ENCODE measurements at places on chromosomes 2 and 18.

- DNase-seq, result no peak
Measured at GRCh38 chr2:23590241-23590869, 205.4 kb downstream of the KLHL29 start.

GRCh38 chr2:48600204-48600813, 17.3 kb upstream of the GTF2A1L start:
- DNase-seq, result peak; percentile 75

DNA sequence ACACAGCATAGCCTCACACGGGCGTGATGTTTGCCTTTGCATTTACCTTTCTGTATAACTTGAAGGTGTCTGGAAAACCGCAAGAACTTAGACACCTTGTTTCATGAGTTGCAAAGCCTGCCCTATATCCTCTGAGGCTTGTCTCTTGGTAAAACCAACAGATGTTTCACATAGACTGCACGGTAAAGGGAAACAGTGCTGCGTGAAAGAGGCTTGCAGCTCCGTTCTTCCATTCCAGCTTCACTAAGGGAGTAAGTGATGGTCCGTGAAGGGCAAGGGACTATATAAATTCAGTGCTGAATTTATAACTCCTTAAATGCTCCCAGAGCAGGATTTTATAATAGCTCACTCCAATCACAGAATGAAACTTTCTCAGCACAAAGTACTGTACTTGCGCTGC, 360.5 kb downstream of the SOX11 start:
- DNase-seq, result no peak

DNA sequence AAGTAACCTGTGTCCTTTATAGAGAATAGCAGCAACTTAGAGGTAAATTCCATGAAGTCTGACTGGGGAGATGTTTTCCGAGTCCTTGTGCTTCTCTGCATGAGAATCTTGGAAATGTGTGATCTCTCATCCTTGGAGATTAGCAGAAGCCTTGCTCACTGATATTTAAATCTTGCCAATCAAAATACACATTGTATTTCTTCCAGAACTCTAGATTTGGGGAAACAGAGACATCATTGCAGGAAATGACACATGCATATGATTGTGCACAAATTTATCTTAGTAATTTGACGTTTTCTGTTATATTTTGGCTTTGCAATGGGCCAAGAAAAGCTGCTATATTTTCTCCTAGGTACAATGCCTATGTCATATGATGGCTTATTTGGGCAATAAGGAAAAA, 182.6 kb downstream of the ZNF804A start:
- no peak for DNase-seq

- DNase-seq, result no peak
Measured at GRCh38 chr18:22345718-22346117, 72.0 kb downstream of the CTAGE1 start.

DNA sequence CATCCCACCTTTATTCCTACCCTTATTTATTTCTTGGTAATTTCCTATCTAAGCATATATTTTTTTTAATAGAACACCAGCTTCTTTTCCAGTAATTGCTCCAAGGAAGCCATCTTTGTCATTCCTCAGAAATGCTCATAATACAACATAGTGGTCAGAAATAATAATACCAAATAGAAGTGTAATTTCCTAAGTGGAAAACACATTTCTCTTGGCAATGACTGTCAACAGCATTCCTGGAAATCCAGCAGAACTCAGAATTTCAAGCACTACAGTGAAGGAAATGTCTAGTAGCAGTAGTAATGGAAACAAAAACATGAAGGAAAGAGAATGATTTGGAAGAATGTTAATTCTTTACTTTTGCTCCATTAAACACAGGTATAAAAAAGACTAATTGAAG, 56.6 kb downstream of the GDF7 start:
- DNase-seq, result no peak

GRCh38 chr2:166516712-166517303, 22.8 kb upstream of the SCN7A start:
- peak; percentile 2 for DNase-seq

GRCh38 chr2:46983065-46983801, 67.6 kb upstream of the MCFD2 start:
- DNase-seq, result no peak

DNA sequence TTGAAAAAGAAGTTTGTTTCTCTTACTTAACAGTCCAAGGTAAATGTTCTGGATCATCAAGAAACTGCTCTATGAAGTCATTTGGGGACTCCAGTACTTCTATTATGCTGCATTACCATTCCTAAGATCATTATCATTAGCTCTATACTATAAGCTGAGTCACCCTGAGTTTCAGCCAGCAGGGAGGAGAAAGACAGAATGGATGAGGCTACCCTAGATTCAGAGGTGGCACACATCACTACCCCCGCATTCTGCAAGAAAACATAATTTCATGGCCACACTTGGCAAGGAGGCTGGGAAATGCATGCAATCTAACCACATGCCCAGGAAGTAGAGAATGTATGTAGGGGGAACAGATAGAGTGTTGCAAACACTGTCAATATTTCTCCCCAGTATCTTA, 16.6 kb upstream of the LNPK start:
- DNase-seq, result no peak

GRCh38 chr2:181805228-181806038, 86.1 kb upstream of the ITPRID2 start:
- no peak for DNase-seq

GRCh38 chr18:57887543-57888383, 84.6 kb upstream of the ATP8B1 start:
- DNase-seq, result no peak

DNA sequence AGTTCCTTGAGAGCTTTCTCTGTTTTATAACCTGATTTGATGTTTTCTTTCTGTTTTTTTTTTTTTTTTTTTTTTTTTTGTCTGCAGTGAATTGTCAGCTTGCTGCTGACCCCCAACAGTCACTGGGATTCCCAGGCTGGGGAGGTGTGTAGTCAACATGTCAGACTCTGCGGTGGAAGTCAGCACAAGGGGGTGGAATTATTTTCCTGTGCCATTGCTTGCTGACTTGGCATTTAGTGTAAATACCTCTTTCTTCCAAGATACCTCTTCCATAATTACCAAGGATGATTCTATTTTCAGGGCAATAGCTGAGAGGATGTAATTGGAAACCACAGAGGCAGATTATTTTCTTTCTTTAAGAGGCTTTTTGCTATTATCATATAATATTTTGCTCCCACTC, 266.3 kb downstream of the CCDC85A start:
- no peak for DNase-seq

DNA sequence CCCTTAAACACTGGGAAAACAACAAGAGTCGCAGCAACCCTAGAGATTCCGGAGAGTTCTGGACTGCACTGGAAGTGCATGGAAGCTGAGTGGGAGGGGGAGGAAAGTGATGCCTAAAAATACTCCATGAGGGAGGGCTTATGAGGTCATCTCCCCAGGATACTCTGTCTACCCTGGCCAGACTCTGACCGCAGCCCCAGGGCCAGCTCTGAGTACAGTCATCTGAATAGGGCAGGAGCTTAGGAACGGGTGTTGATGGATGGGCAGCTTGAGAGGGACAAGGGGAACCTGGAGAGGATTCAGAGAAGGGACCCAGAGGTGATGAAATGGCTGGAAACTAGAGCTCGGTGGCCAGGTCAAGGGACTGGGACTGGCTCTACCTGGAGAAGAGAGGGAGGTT, 79.3 kb upstream of the IGFBP5 start:
- no peak for DNase-seq

- no peak for DNase-seq
Measured at GRCh38 chr2:46332686-46333281, 35.6 kb downstream of the EPAS1 start.

GRCh38 chr2:100268986-100269385, 53.3 kb downstream of the LONRF2 start:
- DNase-seq, result no peak

DNA sequence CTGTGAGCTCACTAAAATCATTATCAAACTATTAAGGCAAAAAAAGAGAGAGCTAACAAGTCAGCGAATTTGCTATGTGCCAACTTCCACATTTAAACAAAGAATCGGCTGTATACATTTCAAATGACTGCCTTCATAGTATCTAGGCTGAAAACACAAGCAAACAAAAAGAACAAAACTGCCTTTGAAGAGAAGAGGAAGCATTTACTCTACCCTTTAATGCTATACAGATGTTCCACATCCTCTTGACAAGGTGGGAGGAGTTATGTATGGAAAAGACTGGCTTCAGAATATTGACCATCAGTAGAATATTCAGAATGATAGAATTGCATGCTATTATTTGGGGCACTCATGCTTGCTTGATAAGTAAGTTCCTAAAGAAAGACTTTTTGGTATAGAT, 741.7 kb downstream of the PLCL1 start:
- no peak for DNase-seq

GRCh38 chr2:181685150-181685688, 4.9 kb upstream of the NEUROD1 start:
- DNase-seq, result no peak

DNA sequence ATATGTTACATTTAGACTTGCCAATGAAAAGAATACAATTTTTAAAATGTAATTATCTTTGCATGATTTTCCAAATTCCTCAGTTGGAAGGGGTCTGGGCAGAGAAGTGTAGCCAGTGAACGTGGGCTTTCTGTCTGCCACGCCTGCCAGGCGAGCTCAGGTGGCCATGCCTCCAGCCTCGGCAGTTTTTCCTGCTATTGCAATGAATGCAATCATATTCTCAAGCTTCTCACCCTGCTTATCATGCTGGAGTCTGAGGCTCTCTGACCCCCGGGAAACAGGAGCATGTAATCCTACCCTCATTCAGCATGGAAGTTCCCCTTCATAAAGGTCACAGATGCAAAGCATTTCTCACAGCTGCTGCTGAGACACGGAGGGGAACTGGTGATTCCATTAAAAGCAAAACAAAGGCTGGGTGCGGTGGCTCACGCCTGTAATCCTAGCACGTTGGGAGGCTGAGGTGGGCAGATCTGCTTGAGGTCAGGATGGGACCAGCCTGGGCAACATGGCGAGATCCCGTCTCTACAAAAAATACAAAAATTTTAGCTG, 154.8 kb downstream of the MBP start:
- DNase-seq, result no peak

GRCh38 chr2:240997141-240997855, 1.1 kb upstream of the SNED1 start:
- DNase-seq, result no peak

DNA sequence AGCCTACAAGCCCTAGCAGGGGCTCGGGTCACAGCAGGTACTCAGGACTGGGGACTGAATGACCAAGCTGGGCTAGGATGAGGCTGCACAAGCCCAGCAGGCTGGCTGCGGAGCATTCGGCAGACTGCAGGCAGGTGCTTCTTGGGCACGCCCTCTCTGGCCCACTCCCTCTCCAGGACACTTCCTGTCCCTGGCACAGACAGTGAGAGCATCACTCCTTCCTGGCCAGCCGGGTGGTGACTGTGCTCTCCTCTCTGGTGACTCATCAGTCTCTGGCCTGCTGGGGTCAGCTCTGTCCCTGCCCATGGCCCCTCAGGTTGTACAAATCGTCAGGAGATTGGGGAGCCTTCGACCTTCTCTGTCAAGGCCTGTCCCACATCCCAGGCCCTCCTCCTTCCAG, 22.5 kb downstream of the C1QL2 start:
- no peak for DNase-seq

GRCh38 chr18:2898186-2898640, 51.4 kb downstream of the EMILIN2 start:
- DNase-seq, result no peak

GRCh38 chr2:242020196-242021004, 150.9 kb downstream of the RTP5 start:
- no peak for DNase-seq

DNA sequence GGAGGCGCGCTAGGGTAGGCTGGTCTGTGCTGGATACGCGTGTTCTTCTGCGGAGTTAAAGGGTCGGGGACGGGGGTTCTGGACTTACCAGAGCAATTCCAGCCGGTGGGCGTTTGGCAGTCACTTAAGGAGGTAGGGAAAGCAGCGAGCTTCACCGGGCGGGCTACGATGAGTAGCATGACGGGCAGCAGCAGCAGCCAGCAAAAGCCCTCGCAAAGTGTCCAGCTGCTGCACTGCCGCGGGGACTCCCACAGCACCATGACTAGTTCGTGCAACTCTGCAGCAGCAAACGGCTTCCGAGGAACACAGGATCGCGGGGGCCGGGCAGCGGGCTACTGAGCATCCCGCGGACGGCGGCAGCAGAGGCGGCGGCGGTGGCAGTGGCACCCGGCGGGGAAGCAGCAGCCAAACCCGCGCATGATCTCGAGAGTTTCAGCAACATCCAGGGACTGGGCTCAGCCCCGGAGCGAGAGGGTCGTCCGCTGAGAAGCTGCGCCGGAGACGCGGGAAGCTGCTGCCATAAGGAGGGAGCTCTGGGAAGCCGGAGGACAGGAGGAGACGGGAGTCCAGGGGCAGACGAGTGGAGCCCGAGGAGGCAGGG, 368 bp downstream of the TMEFF2 start:
- no peak for DNase-seq

GRCh38 chr2:11863513-11864328, 117.3 kb downstream of the LPIN1 start:
- DNase-seq, result peak; percentile 69

GRCh38 chr18:34657860-34658500, 52.1 kb upstream of the DTNA start:
- no peak for DNase-seq

GRCh38 chr2:113157897-113158753, 15.6 kb upstream of the PSD4 start:
- DNase-seq, result no peak

DNA sequence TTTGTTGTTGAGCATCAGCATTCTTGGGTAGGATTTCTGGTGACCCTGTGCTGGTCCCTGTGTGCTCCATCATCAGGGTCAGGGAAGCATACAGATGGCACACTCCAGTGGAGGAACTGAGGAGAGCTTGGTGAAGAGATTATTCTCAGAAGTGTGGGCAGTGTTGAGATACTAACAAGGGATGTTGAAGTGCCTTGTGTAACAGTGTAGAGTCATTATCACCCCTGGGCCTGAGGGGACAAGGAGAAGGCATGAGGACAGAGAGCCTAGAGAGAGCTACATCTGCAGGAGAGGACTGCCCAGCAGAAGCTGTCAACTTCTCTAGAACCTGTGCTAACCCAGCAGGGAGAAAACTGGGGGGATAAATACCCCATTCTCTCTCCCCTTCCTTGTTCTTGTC, 189.0 kb downstream of the PLCL1 start:
- DNase-seq, result no peak

GRCh38 chr2:230459216-230459615, 43.2 kb downstream of the SP100 start:
- no peak for DNase-seq

DNA sequence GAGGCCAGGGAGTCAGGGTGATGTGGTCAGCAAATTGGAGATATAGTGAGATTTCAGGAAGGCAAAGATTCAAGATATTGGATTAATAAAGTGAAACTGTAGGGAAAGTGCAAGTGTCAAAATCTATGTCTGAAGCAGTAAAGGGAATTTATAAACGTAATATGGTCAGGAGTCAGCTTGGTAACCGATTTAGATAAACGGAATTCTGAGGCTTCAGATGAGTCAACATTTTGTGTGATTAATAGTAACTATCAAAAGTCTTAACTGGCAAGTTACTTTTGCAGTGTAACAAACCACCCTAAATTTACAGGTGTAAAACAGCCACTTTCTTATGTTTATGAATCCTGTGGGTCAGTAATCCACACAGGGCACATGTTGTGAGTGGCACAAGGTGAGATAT, 10.9 kb downstream of the MTX2 start:
- DNase-seq, result no peak

- peak; percentile 55 for DNase-seq
Measured at GRCh38 chr2:223943561-223944008, 1.6 kb downstream of the WDFY1 start.

GRCh38 chr2:46167924-46168323, 129.3 kb upstream of the EPAS1 start:
- DNase-seq, result no peak

GRCh38 chr2:133077269-133077822, 407.3 kb upstream of the LYPD1 start:
- DNase-seq, result no peak

GRCh38 chr2:239177325-239177724, 223.5 kb downstream of the HDAC4 start:
- no peak for DNase-seq
